ENCODE measurements at places on chromosomes 4 and X.

DNA sequence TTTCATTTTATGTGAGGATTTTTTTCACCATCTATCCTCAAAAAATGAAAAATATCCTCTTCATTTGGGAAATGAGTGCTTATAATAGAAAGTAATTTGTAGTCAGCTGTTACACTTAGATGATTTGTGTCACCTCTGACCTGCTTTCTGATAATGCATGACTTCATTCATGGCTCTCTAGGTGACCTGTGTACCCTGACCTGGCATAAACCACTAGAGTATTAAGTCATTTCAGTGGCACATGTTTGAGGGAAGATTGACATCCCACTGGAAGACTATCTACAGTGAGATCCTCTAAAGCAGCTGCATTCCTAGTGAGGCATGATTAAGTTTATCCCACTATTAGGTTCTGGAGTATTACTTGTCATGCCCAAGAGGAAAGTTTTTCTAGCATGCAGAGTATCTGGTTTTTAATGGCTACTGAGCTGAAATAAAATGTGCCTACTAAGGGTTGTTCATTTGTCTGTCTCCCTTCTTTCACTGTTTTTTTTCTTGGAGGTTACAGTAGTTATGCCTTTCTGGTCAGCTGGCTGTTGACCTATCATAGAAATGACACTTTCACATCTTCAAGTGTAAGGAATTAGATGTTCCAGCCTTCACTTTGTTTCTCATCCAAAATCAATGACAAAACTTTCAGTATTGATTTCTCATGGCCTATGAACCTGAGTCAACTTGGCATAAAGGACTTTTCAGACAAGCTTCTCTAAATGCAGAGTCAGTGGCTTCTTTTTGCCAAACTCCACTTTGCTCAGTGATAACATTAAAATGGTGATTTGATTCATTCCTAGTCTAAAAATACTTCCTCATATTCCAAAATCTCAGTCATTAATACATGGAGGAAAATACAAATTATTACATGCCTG lies 33.1 kb downstream of the TET2 start:
- no peak for DNase-seq

- DNase-seq, result no peak
Measured at GRCh38 chr4:159097785-159098184, 5.1 kb upstream of the RAPGEF2 start.

- DNase-seq, result peak; percentile 60
Measured at GRCh38 chr4:57318703-57319102, 208.5 kb upstream of the IGFBP7 start.

DNA sequence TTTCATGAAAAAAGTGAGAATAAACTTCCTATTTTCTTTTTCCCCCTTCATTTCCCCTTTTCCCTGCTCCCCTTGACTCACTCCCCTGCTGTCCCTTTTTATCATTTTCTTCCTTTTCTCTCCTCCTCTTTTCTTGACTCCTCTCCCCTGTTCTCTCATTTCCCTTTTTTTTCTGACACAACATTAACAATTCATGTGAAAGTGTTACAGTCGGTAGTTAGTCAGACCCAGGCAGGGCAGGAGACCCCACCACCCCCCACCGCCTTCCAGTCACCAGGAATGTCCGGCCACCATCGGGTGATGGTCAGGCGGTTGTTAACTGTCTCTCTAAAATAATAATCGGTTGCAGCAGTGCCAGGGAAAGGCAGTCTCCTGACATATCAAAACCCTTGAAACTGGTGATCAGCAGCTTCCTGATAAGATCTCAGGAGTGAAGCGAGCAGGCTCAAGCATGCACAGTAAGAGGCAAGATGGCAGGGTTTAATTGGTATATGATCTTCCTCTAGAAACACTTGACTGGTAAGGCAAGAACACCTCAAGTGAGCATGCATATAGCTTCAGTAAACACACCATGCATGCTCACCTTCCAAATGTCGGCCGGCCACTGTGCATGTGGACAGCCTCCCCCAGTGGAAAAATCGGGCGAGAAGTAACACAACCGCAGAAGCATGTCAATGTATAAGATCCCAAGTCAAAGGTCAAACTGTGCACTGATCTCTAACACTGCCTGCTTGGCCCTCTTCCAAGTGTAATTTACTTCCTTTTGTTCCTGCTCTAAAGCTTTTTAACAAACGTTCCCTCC lies 191.4 kb downstream of the NDST4 start:
- DNase-seq, result no peak

GRCh38 chrX:17944833-17945497 lies 83.9 kb upstream of the RAI2 start:
- no peak for DNase-seq

DNA sequence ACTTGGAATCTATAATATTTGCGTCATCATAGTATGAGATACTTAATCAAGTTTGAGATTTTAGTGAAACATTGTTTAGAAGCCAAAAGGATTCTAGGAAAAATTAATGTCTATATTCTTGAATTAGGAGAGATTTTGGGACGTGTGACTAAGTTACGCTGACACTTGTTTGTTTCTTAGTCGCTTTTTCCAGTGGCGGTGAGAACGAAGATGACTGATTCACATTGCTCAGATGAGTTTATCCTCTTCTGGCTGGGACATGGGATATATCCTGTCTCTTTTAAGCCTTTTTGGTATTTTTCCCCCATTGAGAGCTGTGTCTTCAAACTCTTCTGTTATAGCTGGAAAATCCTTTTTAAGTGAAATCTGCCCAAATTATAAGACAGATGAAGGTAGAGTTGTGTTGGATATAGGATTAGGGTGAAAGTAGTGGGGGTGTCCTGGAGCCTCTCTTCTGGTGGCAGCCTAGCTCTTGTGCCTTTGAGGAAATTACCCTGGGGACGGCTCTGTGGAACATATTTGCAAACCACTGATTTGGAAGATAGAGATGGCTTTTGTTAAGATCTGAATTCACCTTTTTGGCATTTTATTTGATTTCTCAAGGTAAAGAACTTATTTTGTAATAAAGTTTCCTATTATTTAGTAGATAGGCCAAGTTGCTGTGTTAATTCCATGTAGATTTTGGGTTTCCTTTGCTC lies 49.7 kb downstream of the HTT start:
- no peak for DNase-seq

- no peak for DNase-seq
Measured at GRCh38 chr4:3062471-3062870, 11.9 kb downstream of the HTT-AS start.

- no peak for DNase-seq
Measured at GRCh38 chr4:7394681-7395451, 39.9 kb downstream of the PSAPL1 start.

GRCh38 chrX:21735768-21736127 lies 22.2 kb downstream of the SMPX start:
- DNase-seq, result peak; percentile 30

GRCh38 chrX:44816367-44816766 lies 27.5 kb upstream of the DUSP21 start:
- no peak for DNase-seq

DNA sequence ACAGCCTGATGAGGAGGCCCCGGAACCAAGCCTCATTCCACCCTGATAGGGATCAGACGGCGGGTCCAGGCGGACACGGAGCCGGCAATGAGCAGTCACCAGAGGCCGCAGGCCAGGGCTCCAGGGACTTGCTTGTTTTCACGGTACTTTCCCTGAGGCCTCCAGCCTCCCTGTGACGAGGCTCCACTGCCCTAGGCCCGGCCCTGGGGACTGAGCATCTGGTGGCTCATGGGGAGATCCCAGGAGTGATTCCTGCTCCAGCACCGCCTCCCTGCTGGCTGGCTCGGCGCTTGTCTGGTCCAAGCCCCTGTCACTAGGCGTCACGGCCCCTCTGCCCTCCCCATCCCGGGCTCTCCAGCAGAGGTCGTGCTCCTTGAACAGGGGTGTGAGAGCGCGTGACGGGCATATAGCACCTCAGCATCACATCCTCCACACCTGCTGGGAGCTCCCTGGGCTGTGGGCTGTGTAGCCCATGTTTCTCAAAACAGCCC lies 14.1 kb downstream of the HTRA3 start:
- DNase-seq, result no peak

GRCh38 chr4:108056418-108056817 lies 66.7 kb downstream of the HADH start:
- no peak for DNase-seq

DNA sequence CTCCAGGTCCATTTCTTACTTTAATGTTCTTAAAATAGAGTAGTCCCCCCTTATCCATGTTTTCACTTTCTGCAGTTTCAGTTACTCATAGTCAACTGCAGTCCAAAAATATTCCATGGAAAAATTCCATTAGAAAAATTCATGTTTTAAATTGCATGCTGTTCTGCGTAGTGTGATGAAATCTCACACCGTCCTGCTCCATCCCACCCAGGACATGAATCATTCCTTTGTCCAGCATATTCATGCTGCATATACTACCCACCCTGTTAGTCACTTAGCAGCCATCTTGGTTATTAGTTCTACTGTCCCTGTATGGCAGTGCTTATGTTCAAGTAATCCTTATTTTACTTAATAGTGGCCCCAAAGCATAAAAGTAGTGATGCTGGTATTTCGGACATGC lies 5.4 kb upstream of the PDLIM5 start:
- peak; percentile 85 for DNase-seq

GRCh38 chr4:140049024-140049848 lies 104.7 kb downstream of the MAML3 start:
- peak; percentile 50 for DNase-seq

GRCh38 chr4:74038425-74039314 lies at the start of gene CXCL3:
Gene CXCL3 (minus strand): TSS chr4:74038689. CDS start chr4:74038611, 78 bp downstream.
- peak; percentile 94 for DNase-seq

DNA sequence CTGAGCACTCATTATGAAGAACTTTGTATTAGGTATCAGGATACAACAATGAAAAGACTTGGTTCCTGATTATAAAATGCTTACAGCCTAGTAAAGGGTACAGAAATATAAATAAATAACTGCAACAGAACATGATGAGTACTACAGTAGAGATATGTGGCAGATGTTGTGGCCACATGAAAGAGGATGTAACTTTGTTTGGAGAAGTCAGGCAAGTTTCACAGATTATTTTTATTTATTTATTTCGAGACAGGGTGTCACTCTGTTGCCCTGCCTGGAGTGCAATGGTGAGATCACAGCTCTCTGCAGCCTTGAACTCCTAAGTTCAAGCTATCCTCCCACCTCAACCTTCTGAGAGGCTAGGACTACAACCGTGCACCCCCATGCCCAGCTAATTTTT lies 15.8 kb upstream of the UBE2K start:
- DNase-seq, result no peak

DNA sequence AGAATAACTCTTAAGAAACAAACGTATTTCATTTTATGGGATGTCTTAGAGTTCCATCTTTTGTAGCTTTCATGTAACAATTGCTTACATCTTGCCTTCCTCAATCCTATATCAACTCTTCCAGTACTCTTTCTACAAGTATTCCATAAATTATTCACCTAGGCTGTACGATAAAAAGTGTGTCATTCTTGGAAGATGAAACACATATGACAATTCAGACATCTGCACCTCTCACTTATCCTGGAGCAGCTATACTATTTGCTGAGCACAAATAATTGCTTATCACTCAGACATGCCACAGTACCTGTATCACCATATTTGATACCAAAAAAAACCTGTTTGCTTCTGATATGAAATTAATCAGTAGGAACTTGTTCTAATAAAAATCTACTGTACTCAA lies 1.0 kb downstream of the POF1B start:
- DNase-seq, result no peak

DNA sequence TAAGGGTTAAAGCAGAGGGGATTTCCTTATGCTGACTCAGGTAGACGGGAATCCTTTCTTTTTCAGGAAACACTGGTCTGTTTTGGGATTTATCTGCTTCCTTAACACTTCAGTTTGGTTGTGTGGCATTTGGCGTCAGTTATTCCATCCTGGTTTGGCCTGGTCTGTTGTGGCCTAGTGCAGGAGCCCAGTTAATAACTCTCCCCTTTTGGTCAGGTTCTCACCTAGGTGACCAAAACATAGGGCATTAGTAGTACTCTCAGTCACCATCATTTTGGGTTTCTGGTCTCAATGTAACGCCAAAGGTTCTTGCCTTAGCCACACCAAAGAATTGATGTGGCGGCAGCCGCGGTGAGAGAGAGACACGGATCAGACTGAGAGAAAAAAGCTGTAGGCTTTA lies 39.7 kb upstream of the IL9R start:
- DNase-seq, result no peak

GRCh38 chr4:38914854-38915253 lies 47.2 kb downstream of the FAM114A1 start:
- no peak for DNase-seq

- no peak for DNase-seq
Measured at GRCh38 chrX:35670889-35671288, 127.3 kb upstream of the MAGEB16 start.

DNA sequence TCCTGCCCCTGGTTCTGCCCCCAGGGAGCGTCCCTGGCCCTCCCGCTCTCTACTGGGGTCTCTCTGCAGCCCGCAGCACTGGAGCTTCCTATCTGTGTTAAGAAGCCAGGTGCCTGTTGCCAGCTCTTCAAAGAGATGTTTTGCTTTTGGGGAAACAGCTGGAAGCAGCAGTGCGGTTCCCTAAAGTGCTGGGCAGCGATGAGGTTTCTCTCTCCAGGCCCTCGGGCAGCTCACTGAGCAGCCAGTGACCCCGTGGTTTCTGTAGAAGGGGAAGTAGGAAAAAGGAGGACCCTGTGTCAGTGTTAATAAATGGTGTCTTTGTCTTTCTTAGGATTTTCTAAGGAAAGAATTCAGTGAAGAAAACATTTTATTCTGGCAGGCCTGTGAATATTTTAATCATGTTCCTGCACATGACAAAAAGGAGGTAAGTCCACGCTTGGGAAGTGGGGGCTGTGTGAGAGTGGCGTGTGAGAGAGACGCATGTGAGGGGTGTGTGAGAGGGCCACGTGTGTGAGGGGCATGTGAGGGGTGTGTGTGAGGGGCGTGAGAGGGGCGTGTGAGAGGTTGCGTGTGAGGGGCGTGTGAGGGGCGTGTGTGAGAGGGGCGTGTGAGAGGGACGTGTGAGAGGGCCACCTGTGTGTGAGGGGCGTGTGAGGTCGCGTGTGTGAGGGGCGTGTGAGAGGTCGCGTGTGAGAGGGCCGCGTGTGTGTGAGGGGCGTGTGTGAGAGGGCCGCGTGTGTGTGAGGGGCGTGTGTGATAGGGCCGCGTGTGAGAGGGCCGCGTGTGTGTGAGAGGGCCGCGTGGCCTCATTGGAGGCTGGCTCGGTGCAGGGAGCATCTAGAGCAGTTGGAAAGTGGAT lies 27.1 kb upstream of the HGFAC start:
- DNase-seq, result no peak

DNA sequence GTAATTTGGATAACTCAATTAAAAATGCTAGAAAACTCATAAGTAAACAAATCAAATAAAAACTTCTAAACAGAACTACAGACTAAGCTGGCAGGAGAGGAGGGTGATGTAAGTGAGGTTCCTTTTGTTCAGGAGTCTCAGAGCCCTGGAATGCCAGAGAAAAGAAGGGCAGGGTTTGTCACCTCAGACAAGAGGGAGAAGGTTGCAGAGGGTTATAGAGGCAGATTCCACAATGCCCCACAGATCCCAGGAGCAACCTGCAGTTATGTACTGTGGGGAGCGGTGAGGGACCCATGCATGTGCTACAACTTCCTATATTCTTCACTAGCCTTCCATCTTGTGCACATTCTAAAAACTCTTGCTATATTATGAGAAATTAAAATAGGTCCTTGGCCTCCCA lies 129.7 kb downstream of the CFAP299 start:
- DNase-seq, result no peak

- DNase-seq, result no peak
Measured at GRCh38 chr4:37889849-37890800, 759 bp upstream of the TBC1D1 start.
